ENCODE measurements at places on chromosomes 7 and 10.

- DNase-seq, result no peak
Measured at GRCh38 chr7:12173671-12174070, 37.4 kb upstream of the TMEM106B start.

DNA sequence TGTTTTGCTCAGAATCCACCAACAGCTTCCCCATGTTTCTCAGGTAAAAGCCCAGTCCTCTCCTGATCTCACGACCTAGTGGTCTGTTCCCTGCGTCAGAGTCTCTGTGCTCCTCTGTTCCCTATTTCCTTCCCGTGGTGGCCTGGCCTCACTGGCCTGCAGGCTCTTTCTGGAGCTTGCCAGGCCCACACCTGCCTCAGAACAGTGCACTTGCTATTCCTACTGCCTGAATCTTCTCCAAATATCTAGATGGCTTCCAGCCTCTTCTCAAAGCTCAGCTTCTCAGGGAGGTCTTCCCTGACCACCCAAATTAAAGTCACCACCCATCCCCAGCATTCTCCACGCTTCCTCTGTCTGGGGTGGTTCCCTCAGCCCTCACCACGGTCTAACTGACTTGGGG is 165.3 kb downstream of the USP6NL start:
- no peak for DNase-seq

DNA sequence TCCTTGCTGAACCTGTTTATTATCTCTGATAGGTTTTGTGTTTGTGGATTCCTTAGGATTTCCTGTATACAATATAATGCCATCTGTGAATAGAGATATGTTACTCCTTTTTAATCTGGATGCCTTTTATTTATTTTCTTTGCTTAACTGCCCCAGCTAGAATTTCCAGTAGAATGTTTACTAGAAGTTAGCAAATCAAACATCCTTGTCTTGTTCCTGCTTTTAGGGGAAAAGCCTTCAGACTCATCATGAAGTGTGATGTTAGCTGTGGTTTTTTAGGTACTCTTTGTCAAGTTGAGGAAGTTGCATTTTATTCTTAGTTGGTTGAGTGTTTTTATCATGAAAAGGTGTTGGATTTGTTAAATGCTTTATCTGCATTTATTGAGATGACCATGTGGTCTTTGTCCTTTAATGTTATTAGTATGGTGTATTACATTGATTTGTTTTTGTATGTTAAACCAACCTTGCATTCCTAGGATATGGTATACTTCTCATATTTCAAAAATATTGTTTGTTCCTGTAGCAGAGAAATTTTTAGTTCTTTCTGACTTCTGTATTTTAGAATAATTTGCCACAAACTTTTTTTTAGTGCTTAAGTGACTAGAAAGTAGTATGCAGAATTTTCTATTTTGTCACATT is 24.3 kb downstream of the PPP2R2D start:
- DNase-seq, result no peak

DNA sequence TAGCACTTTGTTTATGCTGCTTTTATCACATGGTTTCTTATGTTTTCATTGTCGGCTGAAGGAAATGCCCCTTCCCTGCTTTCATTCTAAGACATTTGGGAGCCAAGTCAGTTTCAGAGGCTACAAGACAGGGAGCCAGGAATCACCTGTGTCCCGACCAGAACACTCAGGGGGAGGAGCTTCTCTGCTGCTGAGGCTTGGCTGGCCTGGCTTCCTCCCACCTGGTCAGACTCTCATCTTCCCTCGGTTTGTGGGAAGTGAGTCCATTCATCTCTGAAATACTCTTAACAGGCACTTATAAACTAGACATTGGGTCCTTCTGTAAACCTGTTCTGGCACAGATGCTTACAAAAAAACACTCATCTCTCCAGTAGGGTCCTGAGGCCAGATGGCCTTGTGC is 19.6 kb upstream of the GOLGA7B start:
- no peak for DNase-seq

DNA sequence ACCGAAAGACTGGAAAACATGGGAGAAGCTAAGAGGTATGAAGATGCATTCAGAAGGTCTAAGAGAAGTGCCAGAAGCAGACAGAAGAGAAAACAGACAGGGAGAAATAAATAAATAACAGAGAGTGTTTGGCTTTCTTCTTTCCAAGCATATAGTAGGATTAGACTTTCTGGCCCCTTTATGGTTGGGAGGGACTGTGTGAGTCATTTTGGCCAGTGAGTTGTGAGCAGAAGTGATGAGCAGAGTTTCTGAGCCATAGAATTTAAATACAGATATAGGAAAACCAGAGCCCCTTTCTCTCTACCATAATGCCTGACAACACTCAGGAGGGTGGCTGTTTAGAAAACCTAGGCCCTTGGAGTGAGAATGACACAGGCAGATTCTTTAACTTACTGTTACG is 171.0 kb downstream of the PPP1R17 start:
- no peak for DNase-seq

DNA sequence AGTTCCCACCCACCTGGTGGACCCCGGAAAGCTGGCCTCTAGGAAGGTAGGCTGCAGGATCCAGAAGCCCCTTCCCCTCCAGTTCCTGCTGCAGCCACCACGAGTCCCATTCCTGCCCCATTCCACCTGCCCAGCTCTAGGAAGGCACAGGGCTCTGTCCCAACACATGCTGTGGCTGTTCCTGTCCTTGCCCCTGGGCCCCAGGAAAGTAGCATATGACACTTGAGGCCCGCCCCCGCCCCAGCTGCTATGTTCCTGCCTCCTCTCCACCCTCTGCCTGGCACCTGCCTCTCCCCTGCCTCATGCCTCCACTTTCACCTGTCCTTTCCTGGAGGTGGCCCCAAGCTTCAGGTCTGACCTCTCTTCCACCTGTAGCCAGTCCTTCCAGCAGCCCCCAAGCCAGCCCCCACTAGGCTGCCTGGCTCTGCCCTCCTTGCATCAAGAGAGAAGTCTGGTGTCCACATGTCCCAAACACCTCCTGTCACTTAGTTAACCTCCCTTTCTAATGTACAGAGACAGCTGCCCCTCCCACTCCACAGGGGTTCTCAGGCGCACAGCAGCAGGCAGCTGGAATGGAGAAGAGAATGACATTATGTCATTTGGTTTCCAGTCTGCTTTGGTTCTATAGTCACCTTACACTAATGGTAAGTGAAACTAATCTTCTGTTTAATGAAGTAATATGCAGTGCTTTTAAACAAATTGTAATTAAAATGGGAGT is 22.7 kb downstream of the YKT6 start:
- peak; percentile 47 for DNase-seq

GRCh38 chr10:104735036-104735756 is 94.1 kb downstream of the SORCS3 start:
- DNase-seq, result no peak

- DNase-seq, result no peak
Measured at GRCh38 chr7:69739931-69740431, 141.7 kb downstream of the AUTS2 start.

All from chondrocyte (in vitro differentiated cells).